ENCODE measurements at places on chromosomes 16 and 17. TPM values are rescaled to one million over a fixed set of nuclear protein-coding genes. Genes with fewer than 3 reads are reported as not detected.

The LCAT gene
- total RNA-seq: 12.3 TPM

The COG8 gene
- total RNA-seq: 33.2 TPM

The TIMM22 gene
- total RNA-seq: 12.0 TPM

DNA sequence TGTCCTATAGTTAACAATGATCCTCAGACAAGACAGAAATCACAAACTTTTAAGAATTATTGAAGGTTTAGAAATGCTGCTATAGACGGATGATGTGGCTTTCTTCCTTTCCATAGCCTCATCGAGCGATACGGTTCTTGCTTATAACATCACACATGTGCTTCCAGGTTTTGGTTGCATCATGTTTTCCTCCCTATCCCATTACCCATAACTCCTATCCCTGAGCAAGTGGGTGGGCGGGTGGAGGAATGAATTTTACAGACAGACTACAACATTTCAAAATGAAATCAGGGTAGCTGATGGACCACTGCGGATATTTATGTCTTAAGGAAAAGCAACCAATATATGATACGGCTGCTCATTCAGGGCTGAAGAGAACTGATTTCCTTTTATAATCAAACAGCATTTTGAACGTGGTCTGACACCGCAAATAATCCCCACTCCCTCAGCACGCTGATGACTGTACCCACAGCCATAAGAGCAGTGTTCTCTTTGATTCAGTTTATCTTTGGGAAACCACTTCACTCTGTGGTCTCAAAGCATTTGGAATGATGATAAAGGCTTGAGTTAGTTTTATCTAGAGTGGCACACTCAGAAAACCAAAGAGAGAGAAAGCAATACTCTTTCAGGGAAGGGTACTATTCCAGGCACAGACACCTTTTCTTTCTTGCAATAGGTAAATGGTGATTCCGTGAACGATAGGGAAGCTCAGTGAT, 4.6 kb upstream of the AKTIP start:
- no peak for DNase-seq

- DNase-seq: peak; percentile 56
Measured at GRCh38 chr16:16861546-16861945, 482.6 kb downstream of the NPIPA7 start.
